Pulmonary artery endothelial cell (primary cell): ENCODE measurements at places on chromosomes 1 and 21. TPM values are rescaled to one million over a fixed set of nuclear protein-coding genes. Genes with fewer than 3 reads are reported as not detected.

GRCh38 chr1:224168859-224169380 is 14.1 kb upstream of the DEGS1 start:
- DNase-seq, result peak; percentile 68

ALX3 gene
- total RNA-seq, result not detected in 2 replicates

GRCh38 chr1:94595658-94596057 is 54.1 kb upstream of the F3 start:
- DNase-seq, result no peak

GRCh38 chr1:86687595-86687994 is 16.8 kb upstream of the SH3GLB1 start:
- no peak for DNase-seq

AMIGO1 gene
- 1.8 and 2.4 TPM in 2 replicates for total RNA-seq

DNA sequence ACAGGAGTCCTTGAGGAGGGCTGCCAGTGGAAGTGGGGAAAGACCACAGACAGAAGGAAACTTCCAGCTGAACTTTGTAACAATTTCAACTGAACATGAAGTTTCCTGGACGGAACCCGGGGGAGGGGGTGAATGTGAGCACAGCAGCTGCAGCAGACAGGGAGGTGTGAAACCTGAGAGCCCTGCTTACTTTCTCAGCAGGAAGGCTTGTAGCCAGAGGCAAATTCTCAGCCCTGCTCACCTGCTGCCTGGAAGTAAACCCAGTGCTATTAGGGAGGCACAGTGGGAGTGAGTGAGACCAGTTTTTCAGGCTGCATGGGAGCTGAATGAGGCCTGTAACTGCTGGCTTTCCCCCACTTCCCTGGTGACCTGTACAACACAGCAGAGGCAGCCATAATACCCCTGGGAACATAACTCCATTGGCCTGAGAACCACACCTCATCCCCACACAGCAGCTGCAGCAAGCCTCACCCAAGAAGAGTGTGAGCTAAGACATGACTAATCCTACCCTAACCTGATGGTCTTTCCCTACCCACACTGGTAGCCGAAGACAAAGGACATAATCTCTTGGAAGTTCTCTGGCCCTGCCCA is 9.6 kb upstream of the SPRR2F start:
- no peak for DNase-seq

- no peak for DNase-seq
These were observed 35.1 kb upstream of the RGS7 start for GRCh38 chr1:241391926-241392710.

GRCh38 chr1:22184892-22185612 is 42.2 kb upstream of the WNT4 start:
- DNase-seq, result no peak

- no peak for DNase-seq
These were observed 121.6 kb downstream of the PTBP2 start for GRCh38 chr1:96843196-96843595.

DNA sequence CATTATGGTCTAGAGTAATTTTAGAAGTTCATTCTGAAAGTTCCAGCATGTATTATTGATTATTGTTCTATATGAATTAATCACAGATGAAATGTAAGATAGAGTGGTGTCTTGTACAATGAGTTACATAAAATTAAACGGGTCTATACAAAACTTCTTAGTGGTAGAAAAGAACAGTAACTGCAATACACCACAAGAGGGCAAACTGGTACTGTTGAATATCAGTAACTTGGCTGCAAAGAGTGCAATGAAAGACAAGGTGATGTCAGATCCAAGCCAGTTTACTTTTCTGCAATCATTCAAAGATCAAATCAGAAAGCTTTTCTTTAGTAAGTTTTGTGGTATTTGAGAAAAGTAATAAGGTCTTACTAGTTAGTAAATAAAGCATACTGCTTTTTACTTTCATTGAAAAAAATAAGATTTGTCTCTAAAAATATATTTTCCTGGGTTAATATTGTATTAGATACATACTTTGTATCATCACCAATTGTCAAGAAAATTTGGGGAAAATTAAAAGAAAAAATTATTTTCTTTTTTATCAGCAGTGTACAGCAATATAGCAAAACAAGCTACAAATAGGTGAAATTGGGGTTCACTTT is 66.4 kb upstream of the BTG3 start:
- peak; percentile 27 for DNase-seq

MACO1 gene
- total RNA-seq, result 17.8 and 19.1 TPM in 2 replicates

PTCH2 gene
- 0.04 and 0.07 TPM in 2 replicates for total RNA-seq

- DNase-seq, result peak; percentile 69
These were observed 221.6 kb upstream of the VAMP3 start for GRCh38 chr1:7549277-7550161.

DNA sequence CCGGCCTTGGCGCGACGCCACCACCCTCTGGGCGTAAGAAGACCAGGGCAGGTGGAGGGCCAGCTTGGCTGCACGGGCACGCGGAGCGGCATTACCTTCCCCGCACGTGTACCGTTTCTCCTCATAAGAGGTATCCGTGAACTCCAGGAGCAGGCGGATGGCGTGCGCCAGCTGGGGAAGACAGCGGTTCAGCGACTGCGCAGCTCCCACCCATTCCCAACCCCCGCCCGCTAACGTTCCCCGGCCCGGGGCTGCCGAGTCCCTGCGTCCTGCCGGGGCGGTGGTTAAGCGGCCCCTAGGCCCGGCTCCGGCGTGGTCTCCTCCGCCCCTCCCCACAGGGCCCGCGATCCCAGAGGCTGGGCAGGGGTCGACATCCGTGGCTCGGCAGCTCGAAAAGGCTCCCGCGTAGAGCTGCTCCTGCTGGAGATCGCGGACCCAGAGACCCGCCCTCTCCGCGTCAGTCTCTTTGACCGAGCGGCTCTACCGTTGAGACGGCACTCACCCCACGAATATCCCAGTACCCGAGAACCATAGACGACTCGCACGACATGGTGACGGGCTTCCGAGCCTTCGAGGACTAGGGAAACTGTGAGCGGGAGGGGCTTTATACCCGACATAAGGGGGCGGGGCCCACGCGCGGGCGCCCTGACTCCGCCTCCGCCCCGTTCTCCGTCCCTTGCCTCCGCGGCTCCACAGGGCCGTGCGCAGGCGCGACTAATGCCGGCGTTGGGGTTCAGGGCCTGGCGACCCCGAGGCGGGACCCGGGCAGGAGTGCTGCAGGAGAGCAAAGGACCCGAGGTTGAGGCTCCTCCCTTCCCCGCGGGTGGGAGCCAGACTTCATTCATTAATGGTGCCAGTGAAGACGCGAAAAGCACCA is 862 bp downstream of the GSTM3 start:
- no peak for DNase-seq

DNA sequence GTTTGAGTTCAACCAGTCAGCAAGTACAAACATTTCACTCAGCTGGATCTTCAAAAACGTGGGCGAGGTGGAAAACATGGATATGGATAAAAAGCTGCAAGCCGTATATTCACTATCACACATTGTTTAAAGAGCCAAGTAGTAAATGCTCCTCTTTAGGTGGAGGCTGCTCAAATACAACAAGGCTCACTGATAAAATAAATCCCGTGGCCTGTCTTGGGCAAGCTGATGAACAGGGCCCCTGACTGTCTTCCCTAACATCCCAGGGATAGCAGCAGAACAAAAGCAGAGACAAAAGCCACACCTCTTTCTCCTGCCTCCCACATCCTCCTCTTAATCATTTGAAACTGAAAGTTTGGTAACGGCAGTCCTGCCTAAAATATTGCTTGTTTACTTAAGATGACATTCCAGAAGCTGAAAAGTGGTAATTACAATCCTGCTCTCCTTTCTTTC is 357.7 kb downstream of the TTLL7 start:
- no peak for DNase-seq

GRCh38 chr21:17921579-17922530 is 102.7 kb upstream of the C21orf91 start:
- DNase-seq, result no peak

GRCh38 chr21:41976611-41977010 is 22.8 kb upstream of the C2CD2 start:
- no peak for DNase-seq

GRCh38 chr21:32777269-32777668 is 5.7 kb upstream of the PAXBP1 start:
- DNase-seq, result no peak

GRCh38 chr1:7127322-7128075 is 342.2 kb downstream of the CAMTA1 start:
- DNase-seq, result no peak

GRCh38 chr1:15406614-15407559 is 2.8 kb upstream of the EFHD2 start:
- DNase-seq, result no peak

PDZK1 gene
- total RNA-seq, result 0.07 and 0.14 TPM in 2 replicates

GRCh38 chr1:13929313-13929712 is 229.3 kb downstream of the PRDM2 start:
- no peak for DNase-seq
